ENCODE measurements at places on chromosomes 12 and 14.

DNA sequence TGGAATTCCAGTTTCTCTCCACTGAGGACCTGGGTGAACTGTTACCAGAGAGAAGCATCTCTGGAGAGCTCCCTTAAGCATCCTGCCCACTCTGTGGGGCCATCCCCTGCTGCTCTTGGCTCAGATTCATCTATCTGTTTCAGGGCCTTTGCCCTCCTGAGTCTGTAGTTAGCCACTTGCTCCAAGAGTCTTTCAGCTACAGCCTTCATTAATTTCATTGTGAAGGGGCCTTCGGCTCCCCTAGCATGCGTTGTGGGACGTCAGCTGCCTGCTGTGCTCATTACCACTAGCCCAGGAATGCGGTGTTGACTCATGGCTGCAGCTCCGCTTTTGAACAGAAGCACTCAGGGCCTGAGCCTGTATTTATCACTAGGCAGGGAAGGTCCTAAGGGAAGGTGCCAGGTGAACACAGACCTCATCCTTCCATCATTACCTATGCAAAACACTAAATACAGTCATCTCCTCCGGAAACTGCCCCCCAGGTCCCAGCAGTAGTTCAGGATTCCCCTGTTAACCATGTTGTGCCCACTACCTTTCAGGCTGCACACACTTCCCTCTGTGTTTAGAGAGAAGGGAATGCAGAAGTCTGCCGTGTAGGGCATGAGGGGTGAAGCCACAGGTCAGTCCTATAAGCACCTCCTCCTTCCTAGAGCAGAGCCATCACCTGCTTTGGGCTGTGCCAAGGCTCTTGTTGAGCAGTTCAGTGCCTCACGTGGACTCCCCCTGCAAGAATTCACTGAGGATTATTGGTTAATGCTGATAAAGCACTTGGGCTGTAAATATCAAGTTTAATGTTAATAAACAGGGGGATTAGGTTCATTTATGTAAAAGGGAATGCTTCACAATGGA, 191.4 kb downstream of the CACNA1C start:
- DNase-seq: no peak

- no peak for DNase-seq
These were observed 47.1 kb upstream of the PPP2R5C start for GRCh38 chr14:101714394-101714793.

DNA sequence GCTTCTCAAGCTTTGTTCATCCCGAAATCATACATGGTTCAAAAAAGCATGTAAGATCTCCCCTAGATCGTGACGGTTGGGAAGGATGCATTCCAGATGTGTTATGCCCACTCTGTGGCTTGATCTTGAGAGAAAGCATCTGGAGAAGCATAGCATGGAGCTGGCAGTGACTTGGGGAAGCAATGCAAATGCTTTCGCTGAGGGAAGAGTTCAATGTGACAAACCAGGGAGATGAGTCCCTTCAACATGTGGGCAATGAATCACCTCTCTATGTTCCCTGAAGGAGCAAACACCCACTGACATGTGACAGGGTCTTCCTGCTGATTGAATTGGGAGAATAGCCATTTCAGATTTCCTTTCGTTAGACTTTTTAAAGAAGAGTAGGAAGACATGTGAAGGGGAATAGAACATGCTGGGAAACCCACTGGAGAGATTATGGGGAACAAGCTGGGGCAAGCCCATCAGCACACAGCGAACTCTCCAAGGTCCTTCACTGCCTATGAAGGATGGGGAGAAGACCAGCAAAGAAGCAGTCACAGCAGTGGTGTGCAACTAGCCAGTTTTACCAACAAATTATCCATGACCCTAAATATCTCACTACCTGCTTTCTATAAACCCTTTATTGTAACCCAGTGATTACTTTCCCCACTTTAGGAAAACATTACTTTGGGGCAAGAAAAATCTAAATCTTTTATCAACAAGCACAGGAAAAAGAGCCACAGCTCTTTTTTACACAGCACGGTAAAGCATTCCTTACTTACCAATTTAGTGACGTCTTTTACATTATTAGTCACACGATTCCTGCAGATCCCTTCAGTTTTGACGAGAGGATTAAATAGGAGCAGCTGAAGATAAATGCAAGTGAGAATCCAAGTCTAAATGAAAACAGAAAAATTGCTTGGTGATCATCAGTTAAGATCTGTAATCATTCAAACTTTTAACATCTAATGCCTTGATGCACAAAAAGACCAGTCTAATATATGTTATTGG, 35.0 kb downstream of the KITLG start:
- no peak for DNase-seq

GRCh38 chr14:44814196-44814595, 147.6 kb downstream of the KLHL28 start:
- DNase-seq: no peak

DNA sequence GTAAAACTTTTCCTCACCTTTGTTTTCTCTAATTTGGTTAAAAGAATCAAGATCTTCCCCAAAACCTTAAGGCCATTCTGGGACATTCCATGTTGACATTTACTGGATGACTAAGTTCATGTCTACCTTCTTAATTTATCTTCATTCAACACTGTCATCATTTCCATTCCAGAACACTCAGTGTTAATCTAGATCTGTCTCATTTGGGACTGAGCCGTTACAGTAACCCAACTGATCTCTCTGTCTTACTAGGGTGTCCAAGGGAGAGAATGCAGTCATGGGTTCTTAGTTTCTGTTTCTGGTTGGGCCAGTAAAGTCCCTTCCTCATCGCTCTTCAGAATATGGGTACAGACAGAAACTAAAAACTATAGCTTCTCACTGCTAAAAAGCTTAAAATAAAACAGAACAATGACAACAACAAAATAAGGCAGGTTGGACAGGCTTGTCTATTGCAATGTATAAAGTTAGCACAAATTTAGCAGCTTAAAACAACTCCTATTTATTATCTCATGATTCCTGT, 144.8 kb downstream of the ASCL1 start:
- no peak for DNase-seq

GRCh38 chr14:24351517-24351916, 11.7 kb upstream of the RIPK3 start:
- DNase-seq: no peak
